ENCODE measurements at places on chromosomes 11 and 22. TPM values are rescaled to one million over a fixed set of nuclear protein-coding genes. Genes with fewer than 3 reads are reported as not detected.

PKP3 gene
- 31.1 TPM for polyA plus RNA-seq

PDE2A gene
- polyA plus RNA-seq: 14.1 TPM

FOLR1 gene
- 20.9 TPM for polyA plus RNA-seq

LARGE2 gene
- 17.4 TPM for polyA plus RNA-seq

MS4A7 gene
- polyA plus RNA-seq: 1.7 TPM

C22orf42 gene
- not detected for polyA plus RNA-seq

CCDC88B gene
- 57.7 TPM for polyA plus RNA-seq

Data from stomach (tissue), 19 donors.